A549 treated with RU486 at 1 μM for 4 hours (cell line): ENCODE measurements at places on chromosomes 16 and 17. TPM values are rescaled to one million over a fixed set of nuclear protein-coding genes. Genes with fewer than 3 reads are reported as not detected.

SETD6 gene
- total RNA-seq: 11.9 to 18.1 TPM (median 17.2 TPM) in 5 replicates

PSME3IP1 gene
- total RNA-seq: 86.6 to 108 TPM (median 97.0 TPM) in 5 replicates

TMEM114 gene
- not detected in 5 replicates for total RNA-seq

CPNE7 gene
- total RNA-seq: 41.6 to 67.2 TPM (median 63.9 TPM) in 5 replicates

SLC16A6 gene
- 0.30 to 0.54 TPM (median 0.36 TPM) in 5 replicates for total RNA-seq

ZNF287 gene
- 8.6 to 16.4 TPM (median 14.1 TPM) in 5 replicates for total RNA-seq

KCNH4 gene
- 0.24 to 0.65 TPM (median 0.42 TPM) in 5 replicates for total RNA-seq
